ENCODE measurements at places on chromosomes 2 and 18. TPM values are rescaled to one million over a fixed set of nuclear protein-coding genes. Genes with fewer than 3 reads are reported as not detected.

Gene LAMA1
- total RNA-seq = 257 TPM

GRCh38 chr2:80054346-80054675 is 250.2 kb downstream of the LRRTM1 start:
- DNase-seq = no peak

Gene SKA1
- total RNA-seq = 13.5 TPM

Gene DUSP2
- total RNA-seq = 0.64 TPM

- DNase-seq = no peak
Measured at GRCh38 chr2:109176928-109177327, 47.9 kb downstream of the SH3RF3 start.

DNA sequence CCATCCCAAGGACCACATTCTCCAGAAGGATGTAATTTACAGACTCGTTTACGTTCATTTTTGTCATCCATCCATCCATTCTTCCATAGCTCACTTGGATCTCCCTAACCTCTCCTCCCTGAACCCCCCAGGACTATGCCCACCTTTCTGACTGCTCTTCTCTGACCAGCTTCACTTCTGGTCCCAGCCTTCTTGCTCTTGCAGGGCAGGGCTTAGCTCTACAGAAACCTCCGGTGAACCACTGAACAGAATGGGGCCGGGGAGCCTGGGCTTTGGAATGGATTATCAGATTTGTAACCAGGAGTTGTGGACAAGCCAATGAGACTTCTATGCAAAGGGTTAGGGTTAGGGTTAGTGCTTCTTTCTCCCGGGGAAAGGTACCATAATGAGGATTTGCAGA is 95.0 kb downstream of the TGFA start:
- no peak for DNase-seq

GRCh38 chr2:8661736-8662135 is 20.1 kb upstream of the ID2 start:
- DNase-seq = no peak

Gene STK36
- total RNA-seq = 137 TPM

Gene RAMP1
- 105 TPM for total RNA-seq

DNA sequence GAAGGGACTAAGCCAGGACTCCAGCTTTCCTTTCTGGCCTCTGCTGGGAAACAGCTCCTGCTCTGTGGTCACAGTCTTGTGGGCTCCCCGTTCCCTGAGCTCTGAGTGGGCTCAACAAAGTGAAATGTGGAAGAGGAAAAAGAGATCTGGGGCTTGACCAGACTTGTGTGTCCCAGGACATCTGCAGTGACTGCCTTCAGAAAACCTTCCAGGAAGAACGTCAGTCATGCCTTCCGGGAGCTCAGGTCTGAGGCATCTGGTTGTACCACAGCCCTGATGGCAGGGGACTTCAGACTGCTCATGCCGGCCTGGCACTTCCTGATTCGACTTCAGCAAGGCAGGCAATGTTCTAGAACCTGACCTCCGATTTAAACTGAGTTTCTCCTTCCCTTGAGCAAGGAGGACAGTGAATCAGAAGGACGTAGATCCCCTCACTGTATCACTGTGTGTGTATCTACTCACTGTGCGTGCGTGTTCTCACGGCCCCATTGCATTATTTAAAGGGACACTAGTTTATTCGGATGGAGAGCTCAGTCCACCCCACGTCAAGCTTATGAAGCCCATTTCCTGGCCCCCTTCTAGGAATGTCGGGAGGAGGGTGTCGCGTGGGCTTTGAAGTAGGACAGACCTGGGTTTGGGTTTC is 548 bp upstream of the FBLN7 start:
- no peak for DNase-seq

DNA sequence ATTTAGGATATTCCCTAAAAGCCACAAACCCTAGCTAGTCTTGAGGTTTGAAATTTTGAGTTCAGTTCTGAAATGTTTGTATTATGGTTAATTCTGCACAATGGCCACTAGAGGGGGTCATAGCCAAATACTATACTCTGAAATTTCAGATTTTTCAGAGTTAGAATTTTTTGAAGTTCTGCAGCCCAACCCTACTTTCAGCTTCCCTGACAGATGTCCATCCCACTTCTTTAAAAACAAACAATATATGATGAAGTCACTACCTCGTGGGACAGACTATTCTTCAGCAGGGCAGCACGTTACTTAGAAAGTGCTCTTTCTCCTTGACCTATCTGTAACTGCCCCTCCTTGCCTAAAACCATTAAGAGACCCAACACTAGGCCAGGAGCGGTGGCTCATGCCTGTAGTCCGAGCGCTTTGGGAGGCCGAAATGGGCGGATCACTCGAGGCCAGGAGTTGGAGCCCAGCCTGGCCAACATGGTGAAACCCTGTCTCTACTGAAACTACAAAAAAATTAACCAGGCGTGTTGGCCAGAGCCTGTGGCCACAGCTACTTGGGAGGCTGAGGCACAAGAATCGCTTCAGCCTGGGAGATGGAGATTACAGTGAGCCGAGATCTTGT is 48.2 kb upstream of the PAPOLG start:
- no peak for DNase-seq

DNA sequence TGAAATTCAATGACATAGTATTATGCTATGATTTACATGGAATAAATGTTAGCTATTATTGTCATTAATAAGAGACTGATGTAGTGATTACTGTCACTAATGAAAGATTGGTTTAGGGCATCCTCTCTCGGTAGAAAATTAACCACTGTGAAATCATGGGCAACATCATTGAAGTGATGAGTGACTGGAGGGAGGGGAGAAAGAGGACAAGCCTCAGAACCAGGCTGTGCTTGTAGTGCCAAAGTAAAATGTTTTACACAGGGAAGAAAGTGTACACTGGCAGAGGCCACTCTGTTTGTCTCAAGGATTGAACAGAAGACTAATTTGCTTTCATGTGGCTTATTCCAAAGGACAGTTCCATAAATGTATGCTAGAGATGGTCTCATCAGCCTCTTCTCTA is 456.2 kb upstream of the TCF4 start:
- no peak for DNase-seq

- no peak for DNase-seq
Measured at GRCh38 chr2:231614559-231615057, 21.9 kb downstream of the TEX44 start.

GRCh38 chr2:229900012-229900411 is 21.8 kb downstream of the TRIP12 start:
- DNase-seq = no peak

Gene MBP
- 39.0 TPM for total RNA-seq

GRCh38 chr2:12726271-12726670 is 9.5 kb downstream of the TRIB2 start:
- no peak for DNase-seq

Gene SMIM21
- not detected for total RNA-seq

DNA sequence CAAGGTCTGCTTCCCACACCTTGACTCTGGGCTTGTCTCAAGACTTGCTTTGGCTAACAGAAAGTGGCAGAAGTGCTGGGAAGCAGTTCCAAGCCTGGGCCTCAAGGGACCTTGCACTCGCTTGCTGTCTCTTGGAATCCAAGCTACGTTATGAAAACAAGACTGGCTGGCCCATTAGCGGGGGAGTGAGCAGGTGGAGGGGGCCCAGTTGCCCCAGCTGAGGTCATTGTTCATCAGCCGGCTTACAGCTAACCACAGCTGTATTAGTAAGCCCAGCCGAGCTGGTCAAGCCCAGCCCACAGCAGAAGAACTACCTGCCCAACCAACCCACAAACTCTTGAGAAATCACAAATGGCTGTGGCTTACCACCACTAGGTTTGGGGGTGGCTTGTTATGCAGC is 63.1 kb downstream of the MARCO start:
- no peak for DNase-seq

Gene CCDC178
- not detected for total RNA-seq

Gene CNGA3
- total RNA-seq = 5.3 TPM

- DNase-seq = no peak
Measured at GRCh38 chr18:10414293-10414842, 40.1 kb upstream of the APCDD1 start.

- DNase-seq = no peak
Measured at GRCh38 chr2:186274936-186275575, 211.0 kb upstream of the ZC3H15 start.

- no peak for DNase-seq
Measured at GRCh38 chr18:8051453-8051852, 484.3 kb downstream of the PTPRM start.

- DNase-seq = no peak
Measured at GRCh38 chr2:239264492-239264837, 136.4 kb downstream of the HDAC4 start.

Gene RNF144A
- 40.2 TPM for total RNA-seq

DNA sequence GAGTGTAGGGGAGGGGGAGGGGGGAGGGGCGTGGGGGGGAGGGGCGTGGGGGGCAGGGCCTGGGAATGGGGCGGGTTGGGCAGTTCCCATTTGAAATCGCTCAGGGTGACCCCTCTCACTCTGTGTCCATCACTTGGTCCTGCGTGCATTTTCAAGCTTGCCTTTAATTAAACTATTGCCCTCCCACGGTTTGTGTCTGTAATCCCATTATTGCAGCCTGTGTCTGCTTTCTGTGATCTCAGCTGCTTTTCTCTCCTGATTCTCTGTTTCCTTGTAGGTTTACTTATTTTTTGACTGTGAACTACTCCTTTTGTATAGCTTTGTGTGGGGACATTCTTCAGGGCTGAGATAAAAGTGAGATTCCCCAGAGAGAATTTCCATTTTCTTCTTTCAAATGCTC is 1.3 kb downstream of the DCDC2C start:
- DNase-seq = no peak

Gene TUBA3D
- total RNA-seq = not detected

DNA sequence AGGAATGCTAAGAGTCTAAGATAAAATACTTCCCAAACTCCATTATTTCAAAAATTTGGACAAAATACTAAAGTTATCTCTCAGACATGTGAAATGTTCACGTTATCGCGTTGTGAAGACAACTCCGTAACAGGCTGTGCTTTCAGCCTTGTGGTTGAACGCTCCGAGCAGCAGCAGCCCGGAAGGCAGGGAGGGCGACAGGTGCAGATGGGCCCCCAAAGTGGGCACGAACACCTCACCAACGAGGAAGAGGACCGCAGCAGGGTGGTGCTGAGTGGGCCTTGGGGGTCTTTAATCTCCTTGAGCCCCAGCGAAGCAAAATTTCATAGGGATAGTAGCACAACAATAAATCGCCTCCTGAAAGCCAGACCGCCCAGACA is 1.0 kb upstream of the FAM110C start:
- no peak for DNase-seq

Gene CCL20
- total RNA-seq = not detected

DNA sequence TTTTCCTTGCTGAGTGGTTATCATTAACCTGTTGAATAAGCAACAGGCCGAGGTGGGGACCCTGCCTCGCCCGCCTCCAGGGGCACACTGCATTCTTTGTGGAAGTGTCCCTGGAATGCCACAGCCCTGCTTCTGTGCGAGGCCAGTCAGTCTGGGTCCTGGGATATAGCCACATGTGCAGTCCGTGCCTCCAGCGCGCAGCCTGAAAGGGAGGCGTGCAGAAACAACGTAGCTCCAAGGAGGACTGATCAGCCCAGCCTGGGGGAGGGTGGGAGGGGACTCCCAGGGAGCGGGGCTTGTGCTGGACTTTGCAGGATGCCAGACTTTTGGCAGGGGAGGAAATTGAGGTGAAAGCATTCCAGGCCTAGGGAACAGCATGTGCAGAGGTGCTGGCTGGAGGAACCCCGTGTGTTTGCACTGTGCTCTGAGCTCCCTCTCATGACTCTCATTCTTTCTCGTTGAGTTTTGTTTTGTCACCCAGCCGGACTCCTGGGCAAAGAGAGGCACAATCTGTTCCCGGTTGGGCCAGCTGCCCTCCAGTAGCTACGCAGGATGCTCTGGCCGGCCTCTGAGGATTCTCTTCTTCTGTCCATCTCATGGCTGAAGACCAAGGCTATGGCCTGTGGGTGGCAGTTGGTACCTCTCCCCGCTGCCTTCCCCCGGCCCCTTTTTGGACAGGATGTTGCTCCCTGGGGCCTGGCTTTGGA is 39.7 kb downstream of the HPCAL1 start:
- peak; percentile 18 for DNase-seq

Gene RAB6D
- 0.31 TPM for total RNA-seq

Gene DNAH7
- 5.7 TPM for total RNA-seq

Gene EFR3B
- total RNA-seq = 22.1 TPM

DNA sequence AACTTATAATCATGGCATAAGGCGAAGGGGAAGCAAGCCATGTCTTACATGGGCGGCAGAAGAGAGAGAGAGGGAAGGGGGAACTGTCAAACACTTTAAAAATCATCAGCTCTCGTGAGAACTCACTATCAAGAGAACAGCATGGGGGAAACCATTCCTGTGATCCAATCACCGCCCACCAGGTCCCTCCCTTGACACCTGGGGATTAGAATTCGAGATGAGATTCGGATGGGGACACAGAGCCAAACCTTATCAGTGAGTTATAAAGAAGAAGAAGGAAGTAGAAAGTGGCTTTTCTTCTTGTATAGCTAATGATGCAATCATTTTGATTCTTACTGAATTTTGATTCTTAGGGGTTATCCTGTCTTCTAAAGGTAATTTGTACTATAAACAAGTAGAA is 51.4 kb downstream of the SMCHD1 start:
- DNase-seq = no peak

DNA sequence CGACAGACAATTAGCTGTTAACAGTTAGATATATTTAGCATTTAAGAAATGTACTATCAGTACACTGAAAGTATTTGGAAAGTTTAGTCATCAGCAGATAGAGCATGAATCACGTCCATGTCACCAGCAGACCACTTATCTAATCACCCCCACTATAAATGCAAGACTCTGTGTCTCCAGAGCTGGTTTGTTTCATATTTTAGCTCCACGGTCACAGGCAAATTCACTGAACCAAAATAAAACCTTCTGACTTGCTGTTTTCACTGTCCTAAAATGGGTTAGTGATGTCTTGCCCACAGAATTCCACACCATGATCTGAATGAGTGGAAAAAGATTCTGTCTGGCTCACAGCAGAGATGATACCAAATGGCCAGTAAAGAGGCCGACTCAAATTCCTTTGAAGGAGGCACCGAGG is 64.9 kb downstream of the CDH2 start:
- no peak for DNase-seq

Gene ZC3H6
- total RNA-seq = 7.3 TPM

GRCh38 chr2:190781604-190782198 is 98.9 kb upstream of the GLS start:
- no peak for DNase-seq

DNA sequence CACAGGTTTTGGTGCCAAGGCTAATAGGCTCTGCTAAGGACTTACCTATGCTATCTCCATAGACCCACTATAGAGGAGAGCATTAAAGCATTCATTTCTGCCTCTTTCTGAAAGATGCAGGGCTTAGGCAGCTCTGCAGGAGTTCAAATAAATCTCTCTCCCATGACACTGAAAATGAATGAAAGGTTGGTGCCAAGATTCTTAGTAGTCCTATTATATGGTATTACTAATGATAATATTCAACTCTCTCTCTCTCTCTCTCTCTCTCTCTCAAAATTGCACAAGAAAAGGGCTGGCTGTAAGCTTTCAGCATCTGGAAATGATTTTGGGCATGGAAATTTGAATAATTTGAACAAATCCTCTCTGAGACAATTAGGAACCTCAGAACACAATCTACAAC is 433.7 kb downstream of the MBD2 start:
- no peak for DNase-seq
